ENCODE measurements at places on chromosomes 2 and 18. TPM values are rescaled to one million over a fixed set of nuclear protein-coding genes. Genes with fewer than 3 reads are reported as not detected.

The CNGA3 gene
- 0.14 TPM for total RNA-seq

DNA sequence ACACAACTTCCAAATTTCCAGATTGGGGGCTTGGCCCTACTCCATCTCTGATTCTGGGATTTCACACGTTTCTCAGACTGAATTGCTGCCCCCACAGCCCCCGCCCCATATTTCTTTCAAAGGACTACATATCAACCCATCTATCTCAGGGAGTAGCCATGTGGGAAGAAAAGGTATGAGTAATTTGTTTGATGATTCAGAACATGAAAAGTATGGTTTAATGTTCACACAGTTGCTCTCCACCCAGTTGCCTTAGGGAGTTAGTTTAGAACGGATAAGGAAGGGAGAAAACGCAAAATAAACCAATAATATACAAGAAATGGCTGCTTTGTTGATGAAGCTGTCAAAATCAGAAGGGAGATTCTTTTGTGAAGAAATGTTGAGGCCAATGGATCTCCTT, 145.1 kb downstream of the PIEZO2 start:
- no peak for DNase-seq

DNA sequence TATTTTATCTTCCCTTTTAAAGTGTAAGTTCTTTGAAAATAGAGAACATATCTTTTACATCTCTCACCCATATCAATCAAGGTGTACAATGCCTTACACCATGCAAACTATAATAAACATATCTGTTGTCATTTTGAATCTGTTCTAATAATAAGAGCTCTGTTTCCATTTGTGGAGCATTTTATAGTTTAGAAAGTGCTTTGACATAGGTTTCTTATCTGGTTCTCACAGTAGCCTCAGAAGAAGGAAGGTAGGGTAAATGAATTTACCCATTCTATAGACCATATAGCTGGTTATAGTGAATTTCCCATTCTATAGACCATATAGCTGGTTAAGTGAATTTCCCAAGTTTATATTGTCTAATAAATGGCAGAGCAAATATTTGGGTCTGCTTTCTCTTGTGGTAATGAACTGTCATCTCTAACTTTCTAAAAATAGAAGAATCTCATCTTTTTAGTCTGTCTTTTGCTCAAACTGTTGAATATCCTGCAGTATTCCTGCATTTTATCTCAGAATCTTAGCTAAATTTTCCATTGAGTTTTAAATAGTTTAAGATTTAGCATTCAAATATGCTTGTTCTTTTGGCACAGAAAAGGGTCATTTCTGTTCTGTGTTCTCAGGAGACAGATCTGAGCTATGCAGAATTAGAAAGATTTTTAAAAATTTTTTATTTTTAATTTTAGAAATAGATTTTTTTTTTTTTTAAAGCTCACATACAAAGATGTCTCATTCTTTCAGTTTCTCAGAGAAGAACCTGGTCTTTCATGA, 80.7 kb upstream of the STON1 start:
- no peak for DNase-seq

The DHRS9 gene
- 7.5 TPM for total RNA-seq

GRCh38 chr2:150122871-150123613, 364.4 kb downstream of the RND3 start:
- no peak for DNase-seq

DNA sequence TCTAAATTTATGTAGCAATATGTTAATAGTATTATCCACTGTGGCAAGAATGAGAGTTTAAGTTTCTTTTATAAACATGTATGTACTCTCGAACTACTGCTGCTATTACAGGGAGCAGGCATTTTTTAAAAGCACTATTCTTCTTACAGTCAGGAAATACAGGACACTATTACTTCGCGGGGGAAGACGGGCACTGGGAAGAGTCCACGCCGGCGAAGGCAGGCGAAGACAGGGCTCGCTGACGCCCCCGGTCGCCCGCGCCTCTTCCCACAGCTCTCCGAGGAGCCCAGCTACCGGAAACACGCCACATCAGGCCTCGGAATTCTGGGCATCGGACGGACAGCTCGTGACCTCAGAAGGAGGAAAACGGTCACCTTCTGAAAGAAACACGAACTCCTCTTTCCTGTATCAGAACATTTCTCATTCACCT, 90.2 kb downstream of the FAM161A start:
- peak; percentile 79 for DNase-seq

The STPG4 gene
- not detected for total RNA-seq

GRCh38 chr18:3649633-3650426, 199.9 kb downstream of the TGIF1 start:
- no peak for DNase-seq

DNA sequence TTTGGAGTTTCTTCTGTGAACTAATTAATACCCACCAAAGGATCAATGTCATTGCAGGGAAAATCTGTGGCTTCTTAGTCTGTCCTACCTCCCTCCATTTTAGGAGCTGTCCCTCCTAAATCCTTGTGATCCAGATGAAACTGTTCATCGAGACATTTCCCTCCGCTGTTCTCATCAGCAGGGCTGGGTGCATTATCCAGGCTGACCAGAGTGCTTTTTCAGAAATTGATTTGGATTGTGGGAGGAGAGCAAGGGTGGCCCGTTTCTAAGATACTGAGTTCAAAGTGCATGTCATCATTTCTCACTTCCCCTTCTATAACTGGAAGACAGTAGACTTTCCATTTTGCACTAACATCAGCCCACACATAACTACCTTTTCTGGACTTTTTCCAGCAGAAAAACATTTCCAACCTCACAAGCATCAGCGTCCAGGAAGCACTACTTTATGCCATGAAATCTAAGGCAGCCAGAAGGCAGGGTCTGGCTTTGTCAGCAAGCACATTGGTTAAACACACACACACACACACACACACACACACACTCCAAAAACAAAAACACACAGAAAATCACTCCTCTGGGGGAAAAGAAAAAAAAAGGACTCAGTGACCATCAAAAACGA, 94.1 kb downstream of the ANKRD44 start:
- DNase-seq = peak; percentile 38

DNA sequence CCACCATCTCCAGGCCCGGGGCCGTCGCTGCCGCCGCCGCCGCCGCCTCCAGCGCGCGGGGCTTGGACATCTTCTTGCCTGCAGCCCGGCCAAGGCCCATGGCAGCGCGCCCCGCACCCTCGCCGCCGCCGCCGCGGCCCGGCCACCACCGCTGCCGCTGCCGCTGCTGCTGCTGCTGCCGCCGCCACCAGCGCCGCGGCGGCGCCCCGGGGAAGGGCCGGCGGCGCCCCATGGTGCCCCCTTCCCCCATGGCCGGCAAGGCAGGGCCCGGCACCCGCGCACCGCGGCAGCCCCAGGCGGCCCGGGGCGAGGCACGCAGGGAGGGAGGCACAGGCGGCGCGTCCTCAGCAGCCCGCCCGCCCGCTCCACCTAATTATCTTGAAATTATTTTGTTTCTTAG, 3057.4 kb downstream of the RPIA start:
- peak; percentile 13 for DNase-seq

The ST6GAL2 gene
- 0.45 TPM for total RNA-seq

The FOXI3 gene
- not detected for total RNA-seq

The MPP4 gene
- not detected for total RNA-seq

The SCTR gene
- not detected for total RNA-seq

The PUM2 gene
- 91.1 TPM for total RNA-seq

DNA sequence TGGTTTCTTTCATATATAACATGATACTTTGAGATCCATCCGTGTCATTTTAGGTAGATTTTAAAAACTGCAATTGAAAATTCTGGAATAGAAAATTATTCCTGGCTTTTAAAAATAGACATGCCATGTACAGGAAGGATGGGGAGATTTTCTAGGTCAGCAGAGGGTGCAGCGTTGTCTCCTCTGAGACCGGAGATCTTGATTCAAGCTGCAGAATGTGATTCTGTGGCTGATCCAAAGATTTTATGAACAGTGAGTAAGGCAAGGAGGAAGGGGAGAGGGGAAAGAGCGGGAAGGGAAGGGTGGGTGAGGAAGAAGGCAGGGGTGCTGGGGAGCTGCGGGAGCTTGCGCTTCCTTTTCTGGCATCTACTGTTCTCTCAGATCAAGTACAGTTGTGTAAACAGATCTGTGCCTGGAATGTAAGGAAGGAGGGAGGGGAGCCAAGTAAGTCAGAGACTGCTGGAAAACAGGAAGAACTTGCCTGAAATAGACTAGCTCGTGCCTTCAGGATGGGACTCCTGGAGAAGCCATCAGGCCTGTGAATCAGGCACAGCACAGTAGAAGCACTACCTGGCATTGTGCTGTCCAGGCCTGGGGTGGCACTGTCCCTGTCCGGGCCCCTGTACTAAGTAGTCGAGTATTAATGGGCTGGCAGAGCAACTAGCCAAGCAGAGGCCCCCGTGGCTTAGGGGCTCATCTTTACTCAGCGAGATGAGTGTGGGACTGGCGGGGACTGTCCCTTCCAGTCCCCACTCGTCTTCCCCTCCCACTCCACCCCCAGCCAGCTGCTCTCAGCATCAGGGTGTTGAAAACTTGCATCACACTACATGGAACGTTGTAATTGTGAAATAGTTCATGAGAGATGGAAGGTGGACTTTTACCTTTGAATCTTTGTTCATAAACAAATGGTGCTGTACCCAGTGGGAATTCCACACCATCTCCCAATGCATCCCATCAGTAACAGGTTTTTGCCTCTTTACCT, 163.5 kb downstream of the UXS1 start:
- DNase-seq = peak; percentile 89

- DNase-seq = no peak
Observed at GRCh38 chr18:9630444-9630843, 16.1 kb upstream of the PPP4R1 start.

Measured in stomach (tissue), 19 donors.